NCI-H748 treated with DMSO at 0.1 percent for 48 hours (cell line): ENCODE measurements at places on chromosomes 11 and 22.

GRCh38 chr22:26169315-26170111, at the start of gene SEZ6L:
TSS of gene SEZ6L (plus strand) at chr22:26169462. CDS start at chr22:26169670, 208 bp downstream.
- no peak for DNase-seq

- no peak for DNase-seq
Measured at GRCh38 chr11:69104856-69105395, 50.8 kb upstream of the SMIM38 start.

DNA sequence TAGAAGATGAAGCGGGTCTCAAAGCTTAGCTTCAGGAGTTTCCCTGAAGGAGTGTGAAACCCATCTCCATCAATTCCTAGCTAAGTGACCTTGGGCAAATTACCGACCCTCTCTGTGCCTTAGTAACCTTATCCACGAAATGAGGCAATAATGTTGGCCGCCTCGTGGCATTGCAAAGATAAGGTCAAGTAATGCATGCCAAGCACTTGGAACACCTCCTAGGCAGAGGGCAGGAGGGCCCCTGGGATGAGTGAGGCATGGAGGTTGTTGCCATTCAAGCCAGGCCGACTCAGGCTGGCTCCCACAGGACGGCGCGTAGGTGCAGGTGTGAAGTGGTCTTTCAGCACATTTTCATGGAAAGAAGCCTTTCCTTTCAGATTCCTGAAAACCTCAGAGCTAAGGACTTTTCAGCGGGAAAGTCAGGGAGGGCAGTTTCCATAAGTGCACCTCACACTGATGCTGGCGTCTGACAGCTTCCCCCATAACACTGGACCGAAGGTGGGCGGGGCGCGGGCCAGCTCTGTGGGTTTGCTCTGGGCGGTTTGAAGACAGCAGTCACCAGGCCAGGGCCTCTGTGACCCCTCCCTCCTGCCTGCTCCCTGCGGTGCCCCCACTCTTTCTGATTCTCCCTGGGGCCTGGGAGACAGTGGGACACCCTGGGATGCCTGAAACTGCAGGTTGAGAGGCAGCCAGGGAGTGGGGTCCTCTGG, 25.2 kb downstream of the RPS6KA4 start:
- no peak for DNase-seq

- no peak for DNase-seq
Measured at GRCh38 chr11:91124363-91124762, 901.5 kb upstream of the CHORDC1 start.

DNA sequence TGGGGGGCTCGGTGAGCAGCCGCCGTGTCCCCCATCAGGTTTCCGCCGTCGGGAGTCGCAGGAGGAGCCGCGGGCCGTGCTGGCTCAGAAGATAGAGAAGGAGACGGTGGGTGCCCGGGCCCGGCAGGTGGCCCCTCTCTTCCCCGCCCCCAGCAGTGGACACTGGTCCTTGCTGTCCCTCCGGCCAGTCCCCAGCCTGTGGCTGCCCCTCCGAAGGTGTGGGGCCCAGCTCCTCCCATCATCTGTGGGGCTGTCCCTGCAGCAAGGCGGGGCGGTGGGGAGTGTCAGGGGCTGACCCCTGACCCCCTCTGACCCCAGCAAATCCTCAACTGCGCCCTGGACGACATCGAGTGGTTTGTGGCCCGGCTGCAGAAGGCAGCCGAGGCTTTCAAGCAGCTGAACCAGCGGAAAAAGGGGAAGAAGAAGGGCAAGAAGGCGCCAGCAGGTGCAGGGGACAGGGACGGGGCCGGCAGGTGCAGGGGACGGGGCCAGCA, 15.3 kb downstream of the EPS8L2 start:
- no peak for DNase-seq

DNA sequence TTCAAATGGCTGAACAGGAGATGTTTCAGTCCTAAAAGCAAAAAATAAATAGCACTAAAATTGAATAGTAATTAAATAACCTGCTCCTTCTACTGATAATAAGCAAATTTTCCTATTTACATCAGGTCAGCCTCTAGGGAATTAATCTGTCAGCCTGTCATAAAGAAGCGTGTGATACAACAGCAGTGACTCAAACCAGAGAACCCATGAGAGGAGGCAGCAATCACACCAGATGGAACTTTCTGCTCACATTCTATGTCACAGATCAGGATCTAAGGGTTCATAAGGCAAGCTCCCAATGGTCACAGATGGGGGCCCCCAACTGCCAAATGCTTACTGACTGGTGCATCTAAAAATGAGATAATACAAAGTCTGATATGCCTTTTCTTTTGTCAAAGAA, 41.1 kb downstream of the RBFOX2 start:
- DNase-seq: no peak

- no peak for DNase-seq
Measured at GRCh38 chr22:35328472-35328885, 28.8 kb downstream of the TOM1 start.

- no peak for DNase-seq
Measured at GRCh38 chr11:69460540-69461257, 20.8 kb upstream of the LINC01488 start.

GRCh38 chr11:132844956-132845696, 687.2 kb downstream of the OPCML start:
- DNase-seq: no peak

GRCh38 chr11:101482556-101483124, 101.2 kb downstream of the TRPC6 start:
- no peak for DNase-seq

DNA sequence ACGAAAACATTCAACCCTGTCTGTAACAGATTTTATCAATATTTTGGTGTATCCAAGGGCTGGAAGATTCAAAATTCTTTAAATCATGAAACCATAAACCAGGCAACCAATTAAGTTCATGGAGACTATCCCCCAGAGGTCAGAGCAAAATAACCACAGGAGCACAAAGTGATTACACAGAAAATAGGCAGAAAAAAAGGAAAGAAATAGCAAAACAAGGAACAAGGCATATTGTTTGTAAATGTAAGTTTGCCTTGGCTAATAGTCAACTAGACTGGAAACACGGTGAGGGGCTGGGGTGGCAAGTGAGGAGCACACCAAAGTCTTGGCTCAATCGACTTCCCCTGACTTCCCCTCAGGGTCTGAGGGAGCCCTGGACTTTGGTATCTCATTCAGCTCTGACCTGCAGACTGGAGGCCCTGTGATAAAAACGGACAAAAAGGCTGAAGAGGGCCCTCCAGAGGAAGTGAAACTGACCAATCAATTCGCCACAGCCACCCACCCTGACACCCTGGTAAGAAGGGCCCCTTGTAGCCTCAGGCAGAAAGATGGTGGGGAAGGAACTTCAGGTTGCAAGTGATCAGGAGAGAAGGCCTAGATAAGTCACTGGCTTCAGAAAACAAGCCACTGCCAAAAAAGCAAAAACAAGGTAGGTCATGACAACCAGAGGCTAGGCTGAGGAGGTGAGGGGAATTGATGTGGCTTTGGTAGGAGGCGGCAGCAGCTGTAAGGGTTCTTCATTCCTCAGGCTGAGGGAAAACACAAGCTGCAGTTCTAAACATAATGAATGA, 1.8 kb downstream of the SIK3 start:
- DNase-seq: no peak

GRCh38 chr11:116287866-116288265, 484.9 kb downstream of the BUD13 start:
- DNase-seq: no peak

GRCh38 chr22:17434856-17435255, 65.6 kb downstream of the CECR2 start:
- no peak for DNase-seq

- DNase-seq: no peak
Measured at GRCh38 chr22:19996694-19997384, 19.8 kb downstream of the ARVCF start.

DNA sequence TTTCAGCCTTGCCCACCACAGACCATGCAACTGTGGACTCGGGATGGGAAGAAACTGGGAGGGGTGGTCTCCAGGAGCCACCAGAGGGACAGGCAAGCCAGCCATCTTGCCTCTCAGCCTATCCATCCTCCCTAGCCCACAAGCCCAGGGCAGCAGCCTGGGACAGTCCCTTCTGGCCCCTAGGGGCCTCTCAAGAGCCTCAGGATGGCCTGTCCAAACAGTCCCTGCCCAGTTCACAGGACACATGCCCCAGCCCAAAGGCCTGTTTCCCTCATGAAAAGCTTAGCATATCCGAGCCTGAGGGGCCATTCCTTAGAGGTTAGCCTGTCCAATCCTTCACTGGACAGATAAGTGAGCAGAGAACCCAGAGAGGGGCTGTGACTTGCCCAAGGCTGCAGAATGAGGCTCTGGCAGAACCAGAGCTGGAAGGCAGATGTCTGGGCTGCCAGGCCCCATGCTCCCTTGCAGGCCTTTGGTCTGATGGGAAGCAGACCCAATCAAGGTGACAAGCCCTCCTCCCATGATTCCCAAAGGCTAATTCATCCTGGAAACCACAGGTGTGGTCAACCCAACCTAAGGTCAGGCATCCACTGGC, 28.2 kb downstream of the LRRC10B start:
- no peak for DNase-seq

DNA sequence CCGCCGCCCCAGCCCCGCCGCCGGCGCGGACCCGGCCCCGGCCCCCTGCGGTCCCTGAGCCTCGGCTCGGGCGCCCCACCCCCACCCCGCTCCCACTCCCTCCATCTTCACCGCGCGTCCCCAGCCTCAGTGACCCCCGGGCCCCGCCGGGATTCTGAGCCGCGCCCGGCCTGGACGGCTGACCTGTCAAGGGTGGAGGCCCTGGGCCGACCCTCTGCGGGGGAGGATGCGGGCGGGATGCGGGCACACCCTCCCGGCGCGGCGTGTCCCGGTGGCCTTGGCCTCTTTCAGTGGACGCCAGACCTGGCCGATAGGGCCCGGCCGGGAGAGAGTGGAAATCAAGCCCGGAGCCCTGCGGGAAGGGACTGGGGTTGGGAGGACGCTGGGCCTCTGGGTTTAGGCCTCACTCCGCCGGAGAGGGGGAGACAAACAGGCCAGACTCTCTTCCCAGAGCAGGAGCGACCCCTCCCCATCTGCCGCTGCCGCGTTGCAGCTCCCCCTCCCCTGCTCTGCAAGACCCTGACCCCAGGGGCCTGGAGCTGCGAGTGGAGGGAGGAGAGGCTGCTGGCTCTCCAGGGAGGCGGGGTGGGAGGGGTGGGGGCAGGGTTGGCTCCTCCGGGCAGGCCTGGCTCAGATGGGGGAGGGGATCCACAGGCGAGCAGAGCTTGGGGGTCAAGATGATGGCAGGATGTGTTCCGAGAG, 525 bp downstream of the MAPK8IP2 start:
- DNase-seq: no peak

- DNase-seq: no peak
Measured at GRCh38 chr11:17802491-17802890, 67.9 kb downstream of the KCNC1 start.

DNA sequence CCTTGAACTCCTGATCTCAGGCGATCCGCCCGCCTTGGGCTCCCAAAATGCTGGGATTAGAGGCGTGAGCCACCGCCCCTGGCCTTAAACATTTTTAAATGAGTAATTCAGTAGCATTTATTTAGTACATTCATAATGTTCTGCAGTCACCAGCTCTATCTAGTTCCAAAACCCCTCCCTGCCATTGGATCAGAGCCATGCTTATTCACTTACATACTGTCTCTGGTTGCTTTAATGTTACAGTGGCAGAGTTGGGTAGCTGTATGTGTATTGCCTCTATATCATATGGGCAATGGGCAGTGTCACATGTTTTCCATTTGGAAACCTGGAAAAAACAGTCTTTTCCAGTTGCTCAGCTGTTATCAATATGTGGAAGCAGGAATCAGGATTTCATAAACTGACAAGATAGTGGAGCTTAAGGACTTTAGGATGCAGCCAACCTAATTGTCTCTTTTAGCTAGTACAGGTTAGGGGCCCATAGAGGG, 10.5 kb downstream of the COA4 start:
- no peak for DNase-seq
